ENCODE measurements at places on chromosomes 2 and 18.

- no peak for DNase-seq
Observed at GRCh38 chr2:172066394-172066886, 18.9 kb upstream of the DLX1 start.

GRCh38 chr2:29504746-29505145 lies 389.5 kb downstream of the CLIP4 start:
- no peak for DNase-seq

- no peak for DNase-seq
Observed at GRCh38 chr2:69660637-69661036, 17.1 kb upstream of the AAK1 start.

DNA sequence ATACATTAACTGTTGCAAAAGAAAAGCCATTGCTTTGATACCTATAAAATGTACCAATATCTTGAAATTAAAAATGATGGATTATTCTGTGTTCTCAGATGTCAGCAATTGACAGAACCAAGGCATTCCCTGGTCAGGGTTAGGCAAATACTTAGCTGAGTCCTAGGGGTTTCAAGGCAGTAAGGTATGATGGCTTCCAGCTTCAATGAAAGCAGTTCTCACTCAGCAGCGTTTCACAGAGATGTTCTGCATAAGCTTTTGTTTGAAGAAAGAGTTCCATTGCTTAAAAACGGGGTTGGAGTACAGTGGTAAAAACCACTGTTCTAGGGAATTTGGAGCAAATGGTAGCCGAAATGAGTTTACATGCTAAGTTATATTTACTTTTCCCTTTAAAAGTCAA lies 17.0 kb upstream of the KANSL1L start:
- no peak for DNase-seq

- DNase-seq: no peak
Observed at GRCh38 chr2:15555760-15556193, 5.4 kb downstream of the NBAS start.

GRCh38 chr2:199356412-199356811 lies 101.3 kb downstream of the SATB2 start:
- no peak for DNase-seq

DNA sequence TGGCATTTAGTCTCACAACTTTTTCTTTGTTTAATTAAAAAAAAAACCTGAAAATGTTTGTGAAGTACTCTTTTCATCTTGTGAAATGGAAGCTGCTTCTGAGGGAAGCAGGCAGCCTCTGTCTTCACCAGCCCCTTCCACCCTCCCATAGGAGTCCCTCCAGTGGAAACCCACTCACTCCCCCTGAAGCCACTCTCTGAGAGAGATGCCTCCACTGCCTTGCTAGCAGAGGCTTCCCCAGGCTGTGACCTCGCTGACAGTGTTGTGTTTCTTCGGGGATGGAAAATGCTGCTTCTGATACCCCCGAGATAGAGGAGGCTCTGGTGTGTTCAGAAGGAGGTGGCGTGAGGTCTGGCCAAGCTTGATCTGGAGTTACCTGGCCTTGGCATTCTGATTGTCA lies 59.9 kb downstream of the SH3RF3 start:
- no peak for DNase-seq

DNA sequence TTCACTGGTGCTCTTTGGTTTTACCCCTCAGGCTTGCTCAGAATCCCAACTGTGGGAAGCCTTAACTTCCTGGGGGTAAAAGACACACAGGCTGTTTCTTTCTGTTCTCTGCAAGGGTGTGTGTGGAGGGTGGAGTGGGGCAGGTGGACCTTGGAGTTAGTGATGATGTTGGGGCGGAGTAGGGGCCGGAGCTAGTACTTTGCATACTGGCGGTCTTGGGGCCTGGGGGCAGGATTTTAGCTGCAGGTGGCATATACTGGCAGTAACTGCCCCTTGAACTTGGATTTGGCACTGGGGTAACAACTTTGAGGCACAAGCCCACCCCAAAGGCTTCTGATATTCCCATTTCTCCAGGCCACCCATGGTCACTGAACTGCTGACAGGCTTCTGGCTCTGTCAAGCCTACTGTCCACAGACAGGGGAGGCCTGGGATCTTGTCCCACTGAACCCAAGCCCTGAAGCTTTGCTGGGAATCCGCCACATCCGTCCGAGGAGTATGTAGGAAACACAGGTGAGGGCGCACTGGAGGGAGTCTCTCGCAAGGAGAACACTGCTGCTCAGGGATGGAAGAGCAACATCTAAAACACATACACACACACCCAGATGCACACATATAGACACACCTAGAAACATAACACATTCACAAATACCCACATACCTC lies 258.9 kb downstream of the DYSF start:
- DNase-seq: no peak

- DNase-seq: no peak
Observed at GRCh38 chr18:29146068-29146467, 969.1 kb upstream of the CDH2 start.

DNA sequence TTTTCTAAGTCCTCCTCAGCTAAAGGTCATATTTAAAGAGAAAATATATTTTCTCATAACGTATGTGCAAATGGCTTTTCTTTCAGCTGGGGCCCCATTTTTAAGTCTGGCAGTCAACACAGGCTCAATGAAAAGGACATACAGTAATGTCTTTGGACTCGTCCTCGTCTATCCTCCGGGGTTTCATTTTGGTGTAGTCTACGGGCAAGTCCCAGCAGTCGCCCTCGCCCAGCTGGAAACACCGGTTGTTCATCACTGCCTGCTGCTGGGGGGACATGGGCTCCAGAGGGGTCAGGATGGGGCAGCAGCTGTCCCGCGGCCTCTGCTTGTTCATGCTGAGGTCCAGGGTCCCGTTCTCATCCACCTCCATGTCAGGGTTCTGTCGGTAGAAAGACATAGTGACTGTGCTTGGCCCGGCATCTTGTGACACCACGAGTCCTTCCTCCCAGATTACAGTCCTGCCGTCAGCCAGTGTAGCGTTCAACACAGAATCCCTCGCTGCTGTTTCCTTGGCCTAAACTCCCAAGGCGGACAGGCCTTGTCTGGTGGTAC lies 144.9 kb upstream of the PXDN start:
- no peak for DNase-seq

DNA sequence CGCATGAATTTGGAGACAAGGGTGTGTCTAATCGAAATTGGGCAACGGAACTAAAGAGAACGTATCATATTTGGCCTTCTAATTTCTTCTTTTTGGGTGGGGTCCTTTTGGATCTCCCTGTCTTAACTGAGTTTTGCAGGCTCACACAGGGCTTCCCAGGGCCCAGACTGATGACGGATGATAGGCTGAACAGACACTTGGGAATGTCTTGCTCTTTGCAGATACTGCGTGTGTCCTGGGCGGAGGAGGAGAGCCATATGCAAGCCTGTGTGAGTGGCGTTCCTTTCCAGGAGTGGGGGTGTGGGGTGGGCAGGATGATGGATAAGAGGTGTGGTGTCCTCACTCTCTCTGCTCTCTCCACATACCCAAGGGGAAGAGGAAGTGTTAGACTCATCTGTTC lies 40.1 kb downstream of the TNP1 start:
- DNase-seq: no peak

DNA sequence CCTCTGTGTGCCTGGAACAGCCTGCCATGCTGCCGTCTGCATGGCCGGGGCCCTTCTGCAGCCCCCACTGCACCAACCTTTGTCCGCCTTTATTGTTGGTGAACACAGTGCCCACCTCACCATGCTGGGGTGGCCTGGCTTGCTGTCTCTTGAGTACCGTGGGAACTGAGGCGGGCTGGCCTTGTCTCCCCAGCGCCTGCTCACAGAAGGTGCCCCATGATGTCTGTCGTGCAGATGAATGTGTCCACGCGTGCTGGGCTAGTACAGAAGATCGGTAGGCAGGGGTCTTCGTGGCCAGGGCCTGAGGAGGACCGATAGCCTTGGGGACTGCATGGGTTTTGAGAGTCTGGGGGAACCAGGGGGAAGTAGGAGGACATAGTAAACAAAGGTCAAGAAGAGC lies 242.4 kb downstream of the LDLRAD4 start:
- no peak for DNase-seq

GRCh38 chr2:101125808-101126207 lies 25.4 kb downstream of the TBC1D8 start:
- no peak for DNase-seq

DNA sequence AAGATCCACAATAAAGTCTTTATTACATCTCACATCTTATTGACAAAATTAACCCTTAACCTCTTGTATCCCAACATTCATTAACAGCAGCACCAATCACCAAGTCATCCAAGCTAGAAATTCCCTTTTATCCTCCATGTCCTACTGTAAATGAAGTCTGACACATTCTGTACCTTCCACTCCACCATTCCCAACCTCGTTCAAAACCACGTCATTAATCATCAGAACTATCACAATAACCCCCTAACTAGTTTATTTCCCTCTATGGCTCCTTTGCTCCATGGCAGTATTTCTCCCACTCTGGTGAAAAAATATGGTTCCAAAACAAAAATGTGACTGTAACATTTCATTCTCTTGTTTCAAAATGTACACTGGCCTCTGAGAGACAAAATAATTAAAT lies 1626.2 kb downstream of the LRP1B start:
- DNase-seq: no peak

- DNase-seq: no peak
Observed at GRCh38 chr2:96799623-96799935, 16.5 kb upstream of the CNNM3 start.

DNA sequence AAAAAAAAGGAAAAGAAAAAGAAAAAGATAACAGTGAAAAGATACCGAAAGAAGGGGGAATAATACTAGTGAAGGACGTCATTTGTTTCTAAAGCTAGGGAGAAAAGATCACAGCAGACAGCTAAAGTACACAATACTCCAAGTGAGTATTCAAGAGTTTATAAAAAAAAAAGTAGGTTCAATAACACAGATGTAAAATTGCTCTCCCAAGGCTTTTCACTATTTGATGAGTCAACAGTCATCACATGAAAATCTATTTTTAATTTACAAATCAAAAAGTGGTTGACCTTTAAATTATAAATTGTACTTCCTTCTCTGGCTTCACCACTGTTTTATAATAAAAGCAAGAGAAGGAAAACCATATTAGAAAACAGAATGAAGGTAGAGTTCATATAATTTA lies 144.0 kb downstream of the ZRANB3 start:
- DNase-seq: no peak

- no peak for DNase-seq
Observed at GRCh38 chr18:10476338-10476791, 21.9 kb downstream of the APCDD1 start.

DNA sequence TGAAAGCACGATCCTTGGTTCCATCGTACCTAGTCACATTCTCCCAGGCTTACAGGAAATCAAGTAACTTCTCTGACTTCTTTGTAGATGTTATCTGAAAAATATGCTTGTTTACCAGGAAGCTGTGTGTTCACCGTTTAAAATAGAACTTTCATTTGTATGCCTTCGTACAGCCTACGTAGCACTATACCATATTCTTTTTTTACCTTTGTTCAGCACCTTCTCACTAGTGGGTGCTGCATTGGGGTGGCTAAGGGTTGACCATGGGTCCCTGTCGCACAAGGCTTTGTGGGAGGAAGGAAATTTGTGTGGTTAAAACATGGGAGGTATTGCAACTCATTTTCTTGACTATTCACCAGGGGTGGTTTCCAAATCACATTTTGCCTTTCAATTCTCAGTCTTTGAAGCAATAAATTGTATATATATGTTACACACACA lies 16.6 kb downstream of the MALT1 start:
- no peak for DNase-seq

- no peak for DNase-seq
Observed at GRCh38 chr2:104140361-104140760, 713.6 kb upstream of the POU3F3 start.

GRCh38 chr2:168976034-168976654 lies 55.0 kb downstream of the ABCB11 start:
- DNase-seq: peak; percentile 39

DNA sequence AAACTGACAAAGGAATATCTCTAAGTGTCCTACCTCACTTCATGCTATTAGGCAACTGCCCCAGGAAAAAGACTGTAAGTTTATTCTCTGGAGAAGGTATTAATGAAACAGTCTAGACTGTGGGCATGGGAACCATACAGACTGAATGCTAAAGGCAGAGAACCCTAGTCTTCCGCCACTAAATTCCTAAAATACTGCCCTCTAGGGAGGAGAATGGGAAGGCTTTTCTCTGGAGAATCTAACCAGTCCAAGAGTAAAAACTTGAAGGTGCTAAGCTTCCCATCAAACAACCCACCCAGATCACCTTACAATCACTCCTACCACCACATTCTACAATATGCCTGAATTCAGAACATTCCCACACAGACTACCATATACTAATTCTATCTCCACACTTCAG lies 3.4 kb downstream of the SRBD1 start:
- no peak for DNase-seq

GRCh38 chr2:24021122-24021998 lies 11.5 kb downstream of the MFSD2B start:
- DNase-seq: no peak

- no peak for DNase-seq
Observed at GRCh38 chr2:32865399-32866068, 81.2 kb upstream of the LTBP1 start.

GRCh38 chr2:213249502-213249901 lies 34.8 kb upstream of the SPAG16 start:
- DNase-seq: no peak

DNA sequence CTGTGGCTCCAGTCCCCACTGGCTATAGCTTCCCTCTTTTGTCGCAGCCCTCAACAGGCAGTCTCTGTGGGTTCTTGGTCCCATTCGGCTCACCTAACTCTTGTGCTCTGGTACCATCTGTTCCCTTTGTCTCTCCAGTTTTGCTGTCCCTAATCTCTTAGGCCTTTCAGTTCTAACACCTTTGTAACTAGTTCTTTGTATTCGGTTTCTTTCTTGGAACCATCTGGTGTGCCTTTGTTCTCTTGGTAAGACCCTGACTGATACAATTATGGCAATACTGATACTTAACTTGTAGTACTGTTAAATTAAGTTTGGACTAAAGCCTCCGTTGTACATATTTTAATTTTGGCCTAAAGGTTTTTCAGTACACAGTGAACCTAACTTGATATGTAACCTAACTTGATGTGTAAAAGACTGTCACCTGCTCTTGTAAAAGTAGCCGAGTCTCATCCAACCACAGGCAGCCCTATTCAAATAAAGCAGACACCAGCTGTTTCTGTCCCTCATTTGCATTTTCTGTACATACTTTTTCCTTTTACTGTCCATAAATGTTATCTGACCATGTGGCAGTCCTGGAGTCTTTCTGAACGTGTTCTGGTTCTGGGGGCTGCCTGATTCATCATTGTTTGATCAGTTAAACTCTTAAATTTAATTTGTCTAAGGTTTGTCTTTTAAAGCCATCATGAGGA lies 4.8 kb upstream of the MRPL44 start:
- DNase-seq: no peak

GRCh38 chr2:236257136-236257535 lies 7.1 kb downstream of the ASB18 start:
- DNase-seq: no peak

DNA sequence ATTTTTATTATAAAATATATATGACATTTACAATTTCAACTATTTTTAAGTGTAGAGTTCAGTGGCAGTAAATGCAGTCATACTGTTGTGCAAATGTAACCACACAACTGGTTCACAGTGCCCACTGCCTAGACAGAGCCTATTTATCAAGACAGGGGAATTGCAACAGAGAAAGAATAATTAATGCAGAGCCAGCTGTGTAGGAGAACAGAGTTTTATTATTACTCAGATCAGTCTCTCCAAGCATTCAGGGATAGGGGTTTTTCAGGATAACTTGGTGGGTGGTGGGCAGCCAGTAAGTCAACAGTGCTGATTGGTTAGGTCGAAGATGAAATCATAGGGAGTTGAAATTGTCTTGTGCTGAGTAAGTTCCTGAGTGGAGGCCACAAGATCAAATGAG lies 200.3 kb downstream of the NYAP2 start:
- no peak for DNase-seq

Measured in bone marrow (tissue), 2 donors.